Activated T-helper 17 cell treated with anti-CD3 and anti-CD28 coated beads, Interleukin-2, amount 50 U/mL, for 72 hours (primary cell): ENCODE measurements at places on chromosomes 12 and 14.

DNA sequence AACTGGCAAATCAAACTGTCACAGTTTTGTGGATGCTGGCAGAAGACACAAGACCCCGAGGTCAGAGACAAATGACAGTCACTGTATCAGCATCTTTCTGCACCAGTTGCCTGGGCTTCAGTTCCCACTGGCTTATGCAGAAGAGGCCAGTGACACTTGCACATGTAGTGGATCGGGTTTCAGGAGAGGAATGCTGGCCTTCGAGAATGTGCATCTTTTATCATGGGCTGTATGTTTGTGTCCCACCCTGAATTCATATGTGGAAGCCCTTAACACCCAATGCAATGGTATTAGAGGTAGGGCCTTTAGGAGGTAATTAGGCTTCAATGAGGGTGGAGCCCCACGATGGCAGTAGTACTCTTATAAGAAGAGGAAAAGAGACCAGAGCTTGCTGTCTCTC lies 150.9 kb downstream of the SLC15A4 start:
- no peak for ATAC-seq
- H3K27me3 ChIP-seq: no peaks in the 10 kb centered on the region
- no peak overlapping the region for H3K27ac ChIP-seq
- H3K36me3 ChIP-seq: no peaks in the 10 kb centered on the region
- H3K4me1 ChIP-seq: no peaks in the 10 kb centered on the region
- no peak overlapping the region for H3K4me3 ChIP-seq

DNA sequence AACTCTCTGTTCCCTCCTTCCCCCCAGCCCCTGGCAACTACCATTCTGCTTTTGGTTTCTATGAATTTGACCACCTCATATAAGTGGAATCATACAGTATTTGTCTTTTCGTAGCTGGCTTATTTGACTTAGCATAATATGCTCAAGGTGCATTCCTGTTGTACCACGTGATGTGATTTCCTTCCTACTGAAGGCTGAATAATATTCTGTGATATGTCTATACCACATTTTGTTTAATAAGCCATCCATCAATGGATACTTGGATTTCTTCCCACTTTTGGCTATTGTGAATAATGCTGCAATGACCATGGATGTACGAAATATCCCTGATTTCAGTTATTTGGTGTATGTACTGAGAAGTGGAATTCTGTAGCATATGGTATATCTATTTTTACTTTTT lies 16.3 kb downstream of the NDUFA9 start:
- no peaks in the 10 kb centered on the region for H3K4me1 ChIP-seq
- no peak overlapping the region for H3K4me3 ChIP-seq
- no peak overlapping the region for H3K27ac ChIP-seq
- peaks cover 45% of the 10 kb centered on the region for H3K36me3 ChIP-seq
- H3K27me3 ChIP-seq: no peaks in the 10 kb centered on the region

DNA sequence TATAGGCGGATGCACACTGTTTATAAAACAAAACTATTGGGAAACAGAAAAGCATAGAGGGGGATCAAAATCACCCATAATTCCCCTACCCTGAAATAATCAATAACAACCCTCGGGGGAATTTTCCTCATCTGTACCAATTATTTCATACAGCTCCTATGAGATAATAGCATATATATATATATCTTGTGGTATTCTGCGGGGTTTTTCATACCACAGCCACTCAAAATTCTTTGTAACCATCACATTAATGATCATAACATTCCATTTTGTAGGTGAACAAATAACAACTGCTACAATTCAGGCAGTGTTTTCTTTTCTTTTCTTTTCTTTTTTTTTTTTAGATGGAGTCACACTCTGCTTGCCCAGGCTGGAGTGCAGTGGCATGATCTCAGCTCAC lies 35.3 kb downstream of the P2RX7 start:
- no peaks in the 10 kb centered on the region for H3K4me1 ChIP-seq
- no peak overlapping the region for H3K27ac ChIP-seq
- ATAC-seq: no peak
- H3K4me3 ChIP-seq: no peak overlapping the region
- H3K36me3 ChIP-seq: peaks cover 17% of the 10 kb centered on the region

- H3K27ac ChIP-seq: no peak overlapping the region
- no peaks in the 10 kb centered on the region for H3K4me1 ChIP-seq
- H3K4me3 ChIP-seq: no peak overlapping the region
- H3K36me3 ChIP-seq: peaks cover 13% of the 10 kb centered on the region
- no peak for ATAC-seq
- H3K27me3 ChIP-seq: no peaks in the 10 kb centered on the region
Measured at GRCh38 chr12:125131958-125132357, 66.7 kb downstream of the AACS start.

- H3K4me3 ChIP-seq: no peak overlapping the region
- no peak overlapping the region for H3K27ac ChIP-seq
- H3K27me3 ChIP-seq: peaks cover 19% of the 10 kb centered on the region
- ATAC-seq: no peak
- H3K4me1 ChIP-seq: peaks cover 6% of the 10 kb centered on the region
Measured at GRCh38 chr14:103107455-103107854, 12.9 kb downstream of the EXOC3L4 start.

- no peaks in the 10 kb centered on the region for H3K27me3 ChIP-seq
- H3K4me3 ChIP-seq: no peak overlapping the region
- H3K27ac ChIP-seq: peak overlapping the region; percentile 4
- peaks cover 13% of the 10 kb centered on the region for H3K36me3 ChIP-seq
- peaks cover 5% of the 10 kb centered on the region for H3K4me1 ChIP-seq
Measured at GRCh38 chr12:123948796-123949769, 23.5 kb downstream of the CCDC92 start.

DNA sequence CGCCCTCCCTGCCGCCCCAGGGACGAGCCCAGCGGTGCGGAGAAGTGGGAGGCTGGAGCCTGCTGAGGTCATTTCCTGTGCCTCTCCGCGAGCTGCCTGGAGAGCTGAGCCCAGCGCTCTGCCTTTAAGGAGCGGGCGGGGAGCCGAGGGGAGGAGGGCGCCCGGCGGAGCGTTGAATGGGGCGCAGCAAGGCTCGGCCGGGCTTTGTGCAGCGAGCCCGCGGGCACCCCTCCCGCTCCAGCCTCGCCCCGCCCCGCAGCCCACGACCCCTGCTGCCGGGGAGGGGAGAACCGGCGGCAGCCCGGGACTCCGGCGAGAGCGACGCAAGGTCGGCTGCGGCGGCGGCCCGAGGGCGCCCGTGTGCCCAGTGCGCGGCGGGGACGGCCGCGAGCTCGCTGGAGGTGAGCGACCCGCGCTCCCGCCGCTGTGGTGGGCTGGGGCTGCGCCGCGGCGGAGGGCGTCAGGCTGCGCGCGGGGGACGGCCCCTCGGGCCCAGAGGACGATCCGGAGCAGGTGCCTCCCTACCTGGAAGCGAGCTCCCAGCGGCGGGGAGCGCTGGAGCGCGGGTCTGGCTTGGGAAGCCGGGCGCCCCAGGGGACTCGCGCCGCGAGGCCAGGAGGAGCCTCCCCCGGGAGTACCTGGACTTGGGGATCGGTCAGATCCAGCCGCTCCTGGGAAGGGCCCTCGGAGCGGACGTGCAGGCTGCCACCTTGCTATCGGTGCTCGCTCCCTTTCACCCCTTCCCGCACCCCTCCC lies at the start of gene PLEKHH1:
Gene PLEKHH1, plus strand, starts transcription at position 293 of the 756 bp plus-strand sequence. CDS start 8,578 bp downstream, outside the sequence.
- peak within 1 kb of the TSS; percentile 60 for H3K4me3 ChIP-seq
- no peaks in the 10 kb centered on the region for H3K4me1 ChIP-seq
- peak; percentile 99 for ATAC-seq
- no peak within 1 kb of the TSS for H3K27ac ChIP-seq
- H3K27me3 ChIP-seq: peaks cover 15% of the 10 kb centered on the region
- no peaks in the 10 kb centered on the region for H3K36me3 ChIP-seq

GRCh38 chr12:68559246-68559645 lies 51.5 kb upstream of the RAP1B start:
- no peak overlapping the region for H3K27ac ChIP-seq
- H3K4me3 ChIP-seq: no peak overlapping the region
- no peaks in the 10 kb centered on the region for H3K27me3 ChIP-seq
- H3K36me3 ChIP-seq: no peaks in the 10 kb centered on the region
- H3K4me1 ChIP-seq: peaks cover 12% of the 10 kb centered on the region
- ATAC-seq: peak; percentile 94

DNA sequence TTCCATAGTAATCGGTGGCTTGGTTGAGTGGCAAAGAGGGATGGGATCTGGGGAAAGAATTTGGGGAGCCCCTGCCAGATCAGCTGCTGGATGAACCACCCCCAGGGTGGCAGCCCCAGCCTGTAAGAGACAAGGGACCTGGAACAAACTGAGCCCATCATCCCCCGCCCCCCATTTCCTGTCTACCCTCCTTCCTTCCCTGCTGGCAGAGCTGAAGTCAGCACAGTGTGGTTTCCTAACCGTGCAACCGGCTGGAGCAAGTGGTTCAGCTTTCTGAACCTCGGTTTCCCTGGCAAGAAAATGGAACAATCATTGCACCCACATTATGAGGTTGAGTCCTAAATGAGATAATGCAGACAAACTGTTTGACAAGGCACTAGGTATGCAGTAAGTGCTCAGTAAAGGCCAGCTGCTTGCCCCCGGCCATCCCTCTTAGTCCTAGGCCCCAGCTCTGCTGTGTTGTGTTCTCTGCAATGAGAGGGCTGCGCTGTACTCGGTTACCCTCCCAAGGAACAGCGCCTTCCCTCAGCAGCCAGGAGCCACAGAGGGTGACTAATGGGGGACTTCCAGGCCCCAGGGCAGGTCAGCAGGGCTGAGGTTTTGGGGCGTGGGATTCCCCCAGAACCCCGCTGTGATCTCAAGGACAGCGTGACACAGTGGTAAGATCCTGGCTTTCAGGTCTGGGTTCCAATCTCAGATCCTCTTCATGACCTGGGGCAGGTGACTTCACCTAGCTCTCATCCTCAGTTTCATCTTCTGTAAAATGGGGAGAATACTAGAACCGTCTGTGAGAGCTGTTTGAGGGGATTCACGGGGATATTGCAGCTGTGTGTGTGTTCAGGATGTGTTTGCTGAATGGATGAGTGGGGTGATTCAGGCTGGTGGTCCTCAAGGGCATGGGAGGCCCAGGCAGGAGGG lies 16.5 kb downstream of the SELPLG start:
- peaks cover 45% of the 10 kb centered on the region for H3K36me3 ChIP-seq
- no peaks in the 10 kb centered on the region for H3K27me3 ChIP-seq
- peak overlapping the region; percentile 75 for H3K4me3 ChIP-seq
- ATAC-seq: peak; percentile 92
- peaks cover 39% of the 10 kb centered on the region for H3K4me1 ChIP-seq
- H3K27ac ChIP-seq: peak overlapping the region; percentile 96

GRCh38 chr14:94322648-94323570 lies at the start of gene SERPINA6:
Gene SERPINA6, minus strand, starts transcription at chr14:94323336. Its CDS starts 8,688 bp downstream, at chr14:94314648.
- ATAC-seq: no peak
- no peaks in the 10 kb centered on the region for H3K4me1 ChIP-seq
- no peaks in the 10 kb centered on the region for H3K36me3 ChIP-seq
- H3K27me3 ChIP-seq: peaks cover 6% of the 10 kb centered on the region
- H3K4me3 ChIP-seq: no peak within 1 kb of the TSS

- H3K4me3 ChIP-seq: peak overlapping the region; percentile 35
- no peak overlapping the region for H3K27ac ChIP-seq
- H3K36me3 ChIP-seq: no peaks in the 10 kb centered on the region
- peaks cover 7% of the 10 kb centered on the region for H3K4me1 ChIP-seq
Measured at GRCh38 chr14:56195704-56196103, 77.5 kb downstream of the PELI2 start.

DNA sequence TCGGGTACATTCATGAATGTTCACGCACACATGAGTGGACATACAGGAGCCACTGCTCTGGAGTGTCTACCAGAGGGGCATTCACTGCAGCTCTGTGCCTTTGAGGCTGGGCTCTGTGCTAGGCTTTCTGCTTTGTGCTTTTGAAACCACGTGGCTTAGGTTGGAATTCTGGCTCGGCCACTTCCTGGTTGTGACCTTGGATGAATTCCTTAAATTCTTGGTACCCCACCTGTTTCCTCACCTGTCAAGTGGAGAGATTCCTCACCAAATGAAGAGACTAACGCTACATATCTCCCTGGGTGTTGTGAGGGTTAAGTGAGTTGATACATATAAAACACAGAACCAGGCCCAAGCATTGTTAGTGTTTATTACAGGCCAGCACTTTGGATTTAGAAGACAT lies 842.8 kb downstream of the VRK1 start:
- H3K4me1 ChIP-seq: peaks cover 33% of the 10 kb centered on the region
- H3K36me3 ChIP-seq: no peaks in the 10 kb centered on the region
- no peak overlapping the region for H3K4me3 ChIP-seq

GRCh38 chr12:48678551-48679185 lies 3.4 kb downstream of the KANSL2 start:
- H3K36me3 ChIP-seq: peaks cover 84% of the 10 kb centered on the region
- no peaks in the 10 kb centered on the region for H3K27me3 ChIP-seq
- peaks cover 25% of the 10 kb centered on the region for H3K4me1 ChIP-seq
- H3K4me3 ChIP-seq: peak overlapping the region; percentile 95
- ATAC-seq: no peak

- no peaks in the 10 kb centered on the region for H3K36me3 ChIP-seq
- H3K27ac ChIP-seq: no peak overlapping the region
- no peaks in the 10 kb centered on the region for H3K4me1 ChIP-seq
Measured at GRCh38 chr14:96754162-96754844, 42.9 kb upstream of the VRK1 start.

GRCh38 chr14:93906341-93907329 lies 20.5 kb upstream of the FAM181A start:
- no peaks in the 10 kb centered on the region for H3K4me1 ChIP-seq
- H3K36me3 ChIP-seq: no peaks in the 10 kb centered on the region
- ATAC-seq: peak; percentile 75
- peaks cover 19% of the 10 kb centered on the region for H3K27me3 ChIP-seq
- no peak overlapping the region for H3K27ac ChIP-seq

DNA sequence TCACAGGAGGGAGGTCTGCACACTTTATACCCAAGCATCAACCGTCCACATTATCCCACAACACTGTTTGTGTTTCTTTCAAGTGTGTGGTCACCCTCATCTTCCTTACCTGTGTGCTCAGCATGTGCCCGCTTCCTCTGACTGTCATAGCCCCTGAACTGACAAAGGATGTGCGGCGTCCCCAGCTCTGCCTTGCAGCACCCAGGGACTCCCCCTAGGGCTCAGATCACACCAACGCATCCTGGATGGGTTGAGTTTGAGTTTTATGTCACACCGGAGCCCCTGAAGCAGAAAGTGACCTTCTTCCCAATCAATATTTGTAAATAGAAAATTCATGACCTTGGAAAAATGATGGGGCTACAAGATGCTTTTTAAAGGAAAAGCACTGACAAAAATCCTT lies 770.7 kb upstream of the TMEM132C start:
- ATAC-seq: peak; percentile 32
- no peaks in the 10 kb centered on the region for H3K4me1 ChIP-seq
- H3K4me3 ChIP-seq: no peak overlapping the region
- no peaks in the 10 kb centered on the region for H3K36me3 ChIP-seq
- H3K27me3 ChIP-seq: peaks cover 3% of the 10 kb centered on the region

DNA sequence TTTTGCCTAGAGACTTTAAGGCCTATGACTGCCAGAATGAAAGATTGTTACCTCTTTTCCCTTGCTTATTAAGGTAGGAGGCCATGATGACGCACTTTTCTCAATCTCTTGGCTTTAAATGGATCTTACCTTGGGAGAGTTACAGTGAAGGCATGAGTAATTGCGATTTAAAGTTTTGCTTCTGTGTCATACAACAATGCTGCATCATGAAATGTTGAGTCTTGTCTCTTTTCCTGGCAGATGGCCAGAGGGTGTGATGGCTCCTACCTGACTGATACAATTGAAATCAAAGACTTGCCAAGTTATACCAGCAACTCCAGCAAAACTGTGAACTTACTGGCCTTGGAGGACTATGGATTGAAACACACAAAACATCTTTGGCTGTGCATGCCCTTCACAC lies 17.2 kb upstream of the LRRK2 start:
- H3K36me3 ChIP-seq: no peaks in the 10 kb centered on the region
- H3K4me3 ChIP-seq: no peak overlapping the region
- H3K27me3 ChIP-seq: no peaks in the 10 kb centered on the region
- no peaks in the 10 kb centered on the region for H3K4me1 ChIP-seq
